ENCODE measurements at places on chromosomes 3 and 15. TPM values are rescaled to one million over a fixed set of nuclear protein-coding genes. Genes with fewer than 3 reads are reported as not detected.

GRCh38 chr3:134464064-134464688 is 21.6 kb downstream of the ANAPC13 start:
- DNase-seq: peak; percentile 91
- no peaks in the 10 kb centered on the region for H3K27me3 ChIP-seq
- H3K27ac ChIP-seq: no peak overlapping the region
- H3K4me1 ChIP-seq: peaks cover 18% of the 10 kb centered on the region

- no peak overlapping the region for H3K27ac ChIP-seq
- no peak for DNase-seq
- H3K36me3 ChIP-seq: no peaks in the 10 kb centered on the region
- H3K4me1 ChIP-seq: peaks cover 2% of the 10 kb centered on the region
- H3K4me3 ChIP-seq: no peak overlapping the region
Measured at GRCh38 chr3:16258177-16258576, 6.6 kb downstream of the DPH3 start.

GRCh38 chr15:74438721-74439316 is 5.1 kb upstream of the SEMA7A start:
- H3K36me3 ChIP-seq: no peaks in the 10 kb centered on the region
- no peak overlapping the region for H3K4me3 ChIP-seq
- no peaks in the 10 kb centered on the region for H3K27me3 ChIP-seq

- H3K4me3 ChIP-seq: no peak overlapping the region
- no peaks in the 10 kb centered on the region for H3K27me3 ChIP-seq
- no peaks in the 10 kb centered on the region for H3K36me3 ChIP-seq
- DNase-seq: no peak
Measured at GRCh38 chr3:173567997-173568396, 170.5 kb downstream of the NLGN1 start.

Gene C3orf20
- 0.12 TPM for total RNA-seq

Gene PLXNB1
- 89.4 TPM for total RNA-seq

DNA sequence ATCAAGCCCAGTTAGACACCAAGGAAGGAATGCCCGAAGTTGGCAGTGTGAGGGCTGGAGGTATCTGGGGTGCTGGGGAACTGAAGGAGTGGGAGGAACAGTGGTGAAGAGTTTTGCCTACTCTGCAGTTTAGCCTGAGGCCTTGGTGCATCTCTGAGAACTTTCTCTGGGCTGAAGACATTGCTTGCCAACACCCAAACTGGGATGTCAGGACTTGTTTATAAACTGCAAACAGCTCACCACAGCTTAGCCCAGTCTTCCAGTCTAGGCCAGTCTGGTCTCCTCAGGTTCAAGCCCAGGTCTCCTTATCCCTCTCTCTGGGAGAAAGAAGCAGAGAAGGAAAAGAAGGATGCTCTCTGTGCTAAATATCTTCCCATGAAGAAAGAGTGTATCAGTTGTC is 68.0 kb upstream of the BOC start:
- no peak overlapping the region for H3K4me3 ChIP-seq
- peaks cover 4% of the 10 kb centered on the region for H3K4me1 ChIP-seq
- H3K27me3 ChIP-seq: no peaks in the 10 kb centered on the region
- DNase-seq: no peak
- H3K27ac ChIP-seq: no peak overlapping the region
- H3K36me3 ChIP-seq: no peaks in the 10 kb centered on the region

DNA sequence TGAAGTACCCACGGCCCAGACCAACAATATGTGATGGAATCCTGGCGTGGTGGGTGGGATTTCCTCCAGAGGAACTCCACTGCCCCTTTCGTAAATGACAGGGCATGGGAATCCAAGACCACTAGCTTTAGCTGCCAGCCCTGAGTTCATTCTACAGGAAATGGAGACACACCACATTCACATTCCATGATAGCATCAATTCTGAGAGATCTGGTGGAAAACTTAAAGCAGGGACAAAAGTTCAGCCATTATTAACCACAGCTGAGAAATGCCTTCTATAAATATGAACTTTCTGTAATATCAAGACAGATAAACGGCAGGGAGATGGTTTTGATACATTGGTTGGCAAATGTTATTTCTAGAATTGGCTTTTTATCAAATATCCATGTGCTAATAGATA is 98.2 kb downstream of the FBN1 start:
- no peaks in the 10 kb centered on the region for H3K36me3 ChIP-seq
- DNase-seq: no peak
- H3K27me3 ChIP-seq: no peaks in the 10 kb centered on the region
- H3K27ac ChIP-seq: no peak overlapping the region

- H3K4me1 ChIP-seq: no peaks in the 10 kb centered on the region
- H3K27ac ChIP-seq: no peak overlapping the region
- H3K36me3 ChIP-seq: no peaks in the 10 kb centered on the region
- no peak for DNase-seq
Measured at GRCh38 chr15:81529481-81529880, 155.5 kb upstream of the TMC3 start.

DNA sequence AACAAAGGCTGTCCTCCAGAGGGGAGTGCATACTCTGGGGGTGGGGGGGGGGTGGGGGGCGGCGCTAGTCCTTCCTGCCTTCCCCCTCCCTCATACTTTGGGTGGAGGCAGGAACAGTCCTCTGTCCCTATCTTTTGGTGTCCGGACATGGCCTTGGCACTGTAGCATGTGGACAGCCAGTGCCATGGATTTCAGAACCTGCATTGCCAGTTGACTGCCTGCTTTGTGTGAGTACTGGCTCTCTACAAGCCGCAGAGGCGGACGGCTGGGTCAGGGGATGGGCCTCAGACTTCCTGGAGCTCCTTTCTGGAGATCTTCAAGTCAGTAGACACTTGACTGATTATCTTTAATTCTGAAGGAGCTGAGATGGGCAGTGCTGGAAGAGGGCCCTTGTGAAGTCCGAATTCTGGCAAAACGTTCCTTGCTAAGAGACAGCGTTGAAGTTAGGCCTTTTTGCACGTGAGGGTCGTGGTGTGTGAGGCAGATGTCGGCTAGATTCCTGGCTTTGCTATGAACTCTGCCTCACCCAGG is 2.5 kb downstream of the CLDN11 start:
- H3K27ac ChIP-seq: peak overlapping the region; percentile 7
- H3K27me3 ChIP-seq: no peaks in the 10 kb centered on the region

- no peaks in the 10 kb centered on the region for H3K36me3 ChIP-seq
- no peak overlapping the region for H3K27ac ChIP-seq
- H3K27me3 ChIP-seq: no peaks in the 10 kb centered on the region
- DNase-seq: no peak
- H3K4me3 ChIP-seq: no peak overlapping the region
Measured at GRCh38 chr3:115151921-115152320, 4.8 kb upstream of the ZBTB20 start.

DNA sequence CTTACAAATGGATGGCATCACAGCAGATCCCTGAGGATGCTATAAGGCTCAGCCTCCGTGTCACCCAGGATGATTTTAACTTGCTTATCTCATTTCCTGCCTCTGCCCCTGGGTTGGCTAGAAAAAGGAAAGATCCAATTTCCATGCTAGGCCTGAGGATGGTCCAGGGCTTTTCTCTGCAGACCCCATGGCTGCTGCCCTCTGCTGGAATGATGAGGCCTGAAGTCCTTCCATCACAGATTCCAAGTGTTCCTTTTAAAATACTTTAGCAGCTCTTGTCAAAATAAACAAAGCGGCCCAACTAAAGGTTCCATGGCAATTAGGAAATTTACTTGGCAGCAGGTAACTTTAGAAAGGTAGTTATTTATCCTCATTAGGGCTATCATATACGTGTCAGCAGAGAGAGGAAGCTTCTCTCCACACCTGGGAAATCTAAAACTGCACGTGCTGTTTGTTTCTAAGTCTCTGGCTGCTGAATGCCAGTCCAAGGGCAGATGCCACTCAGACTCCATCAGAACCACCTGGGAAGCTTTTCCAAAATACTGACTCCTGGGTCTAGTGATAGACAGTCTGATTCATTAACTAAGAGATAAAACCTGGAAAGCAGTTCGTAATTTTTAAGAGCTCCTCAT is 401.9 kb upstream of the IL12A start:
- H3K27ac ChIP-seq: no peak overlapping the region
- no peaks in the 10 kb centered on the region for H3K4me1 ChIP-seq
- no peak for DNase-seq

DNA sequence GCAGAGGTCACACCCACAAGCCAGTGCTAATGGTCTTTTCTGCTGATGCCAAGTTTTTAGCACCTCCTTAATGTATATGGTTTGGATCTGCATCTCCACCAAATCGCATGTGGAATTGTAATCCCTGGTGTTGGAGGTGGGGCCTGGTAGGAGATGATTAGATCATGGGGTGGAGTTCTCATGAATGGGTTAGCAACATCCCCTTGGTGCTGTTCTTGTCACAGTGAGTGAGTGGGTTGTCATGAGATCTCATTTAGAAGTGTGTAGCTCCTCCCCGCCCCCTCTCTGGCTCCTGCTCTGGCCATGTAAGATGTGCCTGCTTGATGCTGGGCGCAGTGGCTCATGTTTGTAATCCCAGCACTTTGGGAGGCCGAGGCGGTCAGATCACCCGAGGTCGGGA is 37.3 kb upstream of the KLHL6 start:
- DNase-seq: no peak
- no peaks in the 10 kb centered on the region for H3K27me3 ChIP-seq

Gene DNAJA4
- 12.2 TPM for total RNA-seq

GRCh38 chr15:63481105-63481810 is 23.1 kb upstream of the USP3 start:
- DNase-seq: no peak
- no peaks in the 10 kb centered on the region for H3K36me3 ChIP-seq
- H3K27ac ChIP-seq: no peak overlapping the region

- H3K27ac ChIP-seq: no peak overlapping the region
- H3K4me1 ChIP-seq: peaks cover 2% of the 10 kb centered on the region
- H3K36me3 ChIP-seq: no peaks in the 10 kb centered on the region
- no peaks in the 10 kb centered on the region for H3K27me3 ChIP-seq
- H3K4me3 ChIP-seq: no peak overlapping the region
Measured at GRCh38 chr15:58213587-58214338, 75.6 kb downstream of the AQP9 start.

DNA sequence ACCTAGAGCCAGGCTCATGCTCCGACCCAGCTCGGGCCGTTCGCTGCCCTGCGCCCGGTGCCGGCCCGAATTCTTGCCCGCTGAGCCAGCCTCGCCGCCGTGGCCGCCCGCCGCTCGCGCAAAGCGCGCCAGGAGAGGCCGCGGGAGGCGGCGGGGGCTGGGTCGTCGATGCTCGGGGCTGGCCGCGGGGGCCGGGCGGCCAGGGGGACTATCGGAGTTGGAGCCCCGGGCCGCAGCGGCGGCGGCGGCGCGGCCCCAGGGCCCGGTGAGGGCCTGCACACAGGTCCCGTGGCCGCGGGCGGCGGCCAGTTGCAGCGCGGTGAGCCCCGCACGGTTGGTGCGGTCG is 1.1 kb downstream of the ANKRD63 start:
- no peak overlapping the region for H3K4me3 ChIP-seq
- H3K27ac ChIP-seq: no peak overlapping the region
- peaks cover 9% of the 10 kb centered on the region for H3K4me1 ChIP-seq
- H3K27me3 ChIP-seq: peaks cover 9% of the 10 kb centered on the region
- no peaks in the 10 kb centered on the region for H3K36me3 ChIP-seq

Gene CELSR3
- total RNA-seq: 3.4 TPM

DNA sequence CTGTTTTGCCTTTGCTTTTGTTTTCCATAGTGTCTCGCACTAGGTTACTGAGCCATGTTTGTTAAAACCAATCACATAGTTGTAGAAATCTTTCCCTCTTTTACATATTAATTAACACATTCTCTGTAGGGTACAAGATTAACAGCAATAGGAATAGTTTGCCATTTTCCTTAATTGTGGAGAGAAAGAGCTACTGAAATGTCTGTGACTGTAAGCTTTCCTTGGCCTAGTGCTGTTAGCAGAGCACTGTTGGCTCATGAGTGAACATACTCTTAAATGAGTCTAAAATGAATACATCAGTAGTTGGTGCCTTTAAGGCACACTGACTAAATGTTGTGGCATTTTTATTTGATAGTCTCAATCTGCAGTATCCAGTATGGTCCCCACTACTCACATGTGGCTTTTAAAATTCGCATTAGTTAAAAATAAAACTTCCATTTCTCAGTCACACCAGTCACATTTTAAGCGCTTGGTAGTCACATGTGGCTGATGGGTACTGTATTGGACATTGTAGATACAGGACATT is 28.2 kb downstream of the CHD2 start:
- no peaks in the 10 kb centered on the region for H3K36me3 ChIP-seq
- H3K27ac ChIP-seq: no peak overlapping the region
- H3K4me3 ChIP-seq: no peak overlapping the region
- peaks cover 3% of the 10 kb centered on the region for H3K4me1 ChIP-seq
- DNase-seq: no peak

Gene MBD4
- 29.4 TPM for total RNA-seq

Gene MAGI1
- total RNA-seq: 7.4 TPM

DNA sequence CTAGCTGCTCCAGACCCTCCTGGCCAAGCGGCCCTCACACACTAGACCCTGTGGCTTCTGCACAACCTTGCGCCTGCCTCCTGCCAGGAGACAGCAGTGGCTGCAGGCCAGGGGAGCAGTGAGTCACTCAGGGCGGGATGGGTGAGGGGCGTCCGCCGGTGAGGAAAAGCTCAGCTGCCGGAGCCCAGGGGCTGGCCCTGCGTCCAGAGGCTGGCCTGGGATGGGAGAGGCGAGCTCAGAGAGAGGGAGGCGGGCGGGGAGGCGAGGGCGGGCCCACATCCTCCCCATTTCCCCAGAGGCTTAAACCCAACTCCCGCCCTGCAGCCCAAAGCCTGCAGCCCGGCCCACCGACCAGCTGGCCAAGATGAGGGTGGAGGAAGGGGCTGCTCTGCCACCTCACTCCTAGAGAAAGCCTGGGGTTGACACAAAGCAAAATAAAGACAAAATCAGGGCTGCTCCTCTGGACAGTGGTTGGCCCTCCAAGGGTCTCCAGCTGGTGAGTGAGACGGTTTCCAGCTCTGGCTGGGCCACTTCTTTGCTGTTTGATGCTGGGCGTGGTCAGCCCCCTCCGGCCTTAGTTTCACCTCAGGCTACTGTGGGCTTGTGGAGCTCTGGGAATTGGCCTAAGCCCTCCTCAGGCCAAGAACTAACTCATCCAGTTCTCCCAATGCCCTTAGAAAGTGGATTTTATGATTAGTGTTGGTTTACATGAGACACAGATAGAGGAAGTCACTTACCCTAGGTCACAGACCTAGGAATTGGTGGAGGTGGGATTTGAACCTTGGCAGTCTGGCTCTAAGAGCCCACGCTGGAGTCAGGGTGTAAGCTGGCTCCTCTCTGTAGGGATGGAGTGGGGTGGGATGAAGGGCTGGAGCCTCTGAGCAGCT is 50.6 kb downstream of the IQSEC1 start:
- no peak overlapping the region for H3K27ac ChIP-seq
- no peak overlapping the region for H3K4me3 ChIP-seq
- peaks cover 19% of the 10 kb centered on the region for H3K4me1 ChIP-seq
- no peaks in the 10 kb centered on the region for H3K27me3 ChIP-seq

- H3K27me3 ChIP-seq: no peaks in the 10 kb centered on the region
- no peak for DNase-seq
- H3K4me1 ChIP-seq: no peaks in the 10 kb centered on the region
- no peak overlapping the region for H3K4me3 ChIP-seq
- no peaks in the 10 kb centered on the region for H3K36me3 ChIP-seq
Measured at GRCh38 chr15:49962044-49962602, 156.9 kb downstream of the ATP8B4 start.

DNA sequence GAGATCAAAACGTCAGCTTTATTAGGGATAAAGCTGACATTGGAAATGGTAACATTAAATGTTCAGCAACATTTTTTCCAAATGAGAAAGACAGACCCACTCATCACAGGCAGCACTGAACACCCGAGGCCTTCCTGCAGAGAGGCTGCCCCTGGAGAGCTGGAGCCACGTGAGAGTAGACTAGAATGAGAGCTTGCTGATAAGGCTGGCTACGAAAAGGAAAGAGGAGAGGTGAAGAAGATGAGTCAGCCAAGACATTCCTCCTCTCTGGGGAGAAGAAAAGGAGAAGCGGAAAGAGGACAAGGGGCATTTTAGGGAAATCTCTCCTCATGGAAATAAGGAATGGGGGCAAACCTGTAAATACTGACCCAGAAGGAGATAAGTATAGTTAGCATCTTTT is 7.3 kb downstream of the CYP19A1 start:
- H3K4me1 ChIP-seq: no peaks in the 10 kb centered on the region
- no peaks in the 10 kb centered on the region for H3K27me3 ChIP-seq
- no peak for DNase-seq
